ENCODE measurements at places on chromosomes 6 and 20.

DNA sequence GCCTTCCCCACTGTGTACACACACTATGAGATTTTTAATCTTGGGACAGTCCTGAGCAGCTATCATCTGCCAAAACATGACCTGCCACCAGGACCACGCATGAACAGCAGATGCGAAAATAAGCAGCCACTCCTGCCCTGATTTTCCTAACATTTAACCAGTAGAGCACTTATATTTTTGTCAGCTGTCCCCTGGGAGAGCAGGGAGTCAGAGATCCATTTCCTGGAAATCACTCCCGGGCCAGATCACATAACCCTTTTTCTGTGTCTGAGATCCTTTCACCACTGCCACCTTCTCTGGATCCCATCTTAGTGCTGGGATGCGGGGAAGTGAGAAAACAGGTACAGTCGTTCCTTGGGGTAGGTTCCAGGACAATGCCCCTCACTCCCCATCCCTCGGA lies 5.7 kb downstream of the SDCBP2 start:
- DNase-seq: no peak
- H3K4me1 ChIP-seq: peaks cover 11% of the 10 kb centered on the region
- peaks cover 3% of the 10 kb centered on the region for H3K36me3 ChIP-seq
- no peak overlapping the region for H3K4me3 ChIP-seq
- H3K27me3 ChIP-seq: peaks cover 10% of the 10 kb centered on the region
- no peak overlapping the region for H3K27ac ChIP-seq

DNA sequence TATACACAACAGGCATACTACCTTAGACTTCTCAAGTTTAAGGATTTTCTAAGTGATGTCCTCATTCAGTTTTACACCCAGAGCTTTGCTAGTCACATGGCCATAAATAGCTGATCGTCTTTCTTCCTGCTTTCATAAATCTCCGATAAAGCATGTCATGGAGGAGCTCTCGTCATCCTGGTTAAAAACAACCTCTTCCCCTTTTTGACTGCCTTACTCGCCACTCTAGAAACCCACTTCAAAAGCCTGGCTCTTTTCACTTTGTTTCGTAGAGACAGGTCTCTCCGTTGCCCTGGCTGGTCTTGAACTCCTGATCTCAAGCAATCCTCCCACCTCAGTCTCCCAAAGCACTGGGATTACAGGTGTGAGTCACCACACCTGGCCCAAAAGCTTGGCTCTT lies 67.0 kb upstream of the SMIM29 start:
- H3K4me3 ChIP-seq: no peak overlapping the region
- H3K27ac ChIP-seq: peak overlapping the region; percentile 76
- DNase-seq: no peak
- H3K27me3 ChIP-seq: no peaks in the 10 kb centered on the region
- peaks cover 16% of the 10 kb centered on the region for H3K4me1 ChIP-seq

DNA sequence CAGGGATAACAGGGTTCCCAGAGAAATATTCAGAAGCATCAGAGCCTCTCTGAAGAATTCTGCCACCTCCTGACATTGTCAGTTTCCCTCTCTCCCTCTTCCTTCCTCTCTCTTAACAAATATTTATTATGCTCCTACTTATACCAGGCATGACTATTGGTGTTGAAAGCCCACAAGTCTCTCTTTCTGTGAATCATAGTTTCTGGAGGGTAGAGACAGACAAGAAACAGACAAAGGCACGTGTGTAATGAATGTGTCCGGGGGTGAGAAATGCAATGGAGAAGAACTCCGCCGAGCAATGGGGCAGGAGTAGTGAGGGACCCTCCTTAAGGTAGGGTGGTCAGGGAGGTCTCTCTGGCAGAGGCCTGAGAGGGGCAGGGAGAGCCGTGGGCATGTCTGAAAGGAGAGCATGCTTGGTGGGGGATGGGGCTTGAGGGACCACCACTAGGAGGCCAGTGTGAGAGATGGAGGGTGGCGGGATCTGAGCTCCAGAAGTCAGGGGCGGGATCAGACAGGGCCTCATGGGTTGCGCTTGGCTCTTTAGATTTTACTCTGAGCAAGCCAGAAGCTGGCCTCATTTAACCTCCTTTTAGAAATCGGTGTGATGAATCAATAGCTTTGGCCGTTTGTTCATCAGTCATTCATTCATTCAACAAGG lies 57.3 kb downstream of the EYA2 start:
- no peaks in the 10 kb centered on the region for H3K36me3 ChIP-seq
- H3K27ac ChIP-seq: no peak overlapping the region
- H3K4me1 ChIP-seq: no peaks in the 10 kb centered on the region
- H3K4me3 ChIP-seq: no peak overlapping the region
- H3K27me3 ChIP-seq: peaks cover 18% of the 10 kb centered on the region

- no peaks in the 10 kb centered on the region for H3K27me3 ChIP-seq
- no peaks in the 10 kb centered on the region for H3K36me3 ChIP-seq
- no peak overlapping the region for H3K4me3 ChIP-seq
- peak; percentile 43 for DNase-seq
- peak overlapping the region; percentile 35 for H3K27ac ChIP-seq
- H3K4me1 ChIP-seq: peaks cover 4% of the 10 kb centered on the region
Measured at GRCh38 chr6:143941852-143942627, 66.0 kb downstream of the PLAGL1 start.

- H3K4me1 ChIP-seq: no peaks in the 10 kb centered on the region
- no peak overlapping the region for H3K27ac ChIP-seq
- no peak for DNase-seq
- H3K36me3 ChIP-seq: no peaks in the 10 kb centered on the region
Measured at GRCh38 chr20:1855109-1855508, 40.1 kb upstream of the SIRPA start.

DNA sequence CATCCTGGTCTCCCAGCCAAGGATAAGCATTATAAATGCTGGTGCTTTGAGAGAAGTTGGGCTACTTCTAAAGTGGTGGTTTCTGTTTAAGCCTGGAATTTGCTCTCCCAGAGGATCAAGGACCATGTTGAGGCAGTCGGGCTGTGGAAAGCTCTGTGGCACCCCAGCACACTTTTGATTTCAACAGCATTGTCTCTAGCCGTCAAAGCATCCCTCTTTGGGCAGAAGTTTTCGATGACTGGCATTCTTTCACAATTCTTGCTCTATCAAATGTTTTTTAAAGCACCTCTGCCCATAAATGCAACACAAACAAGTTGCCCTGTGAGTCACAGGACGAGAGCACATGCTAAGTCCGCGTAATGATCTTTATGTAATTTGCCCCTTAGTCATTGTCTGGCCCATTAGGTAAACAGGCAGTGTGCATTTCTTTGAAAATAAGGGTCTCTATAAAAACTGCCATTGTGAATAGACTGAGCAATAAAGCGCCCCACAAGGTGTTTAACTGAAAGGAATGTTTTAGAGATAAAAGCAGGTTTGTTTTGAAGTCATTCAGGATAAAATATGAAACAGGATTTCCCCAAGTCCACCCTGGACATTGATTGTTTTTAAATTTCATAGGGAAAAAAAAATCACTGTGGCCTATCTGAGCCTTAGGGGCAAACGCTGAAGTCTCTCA lies 44.7 kb upstream of the FOXQ1 start:
- DNase-seq: no peak
- H3K36me3 ChIP-seq: no peaks in the 10 kb centered on the region
- H3K4me1 ChIP-seq: no peaks in the 10 kb centered on the region
- H3K4me3 ChIP-seq: no peak overlapping the region
- H3K27me3 ChIP-seq: peaks cover 50% of the 10 kb centered on the region
- no peak overlapping the region for H3K27ac ChIP-seq

DNA sequence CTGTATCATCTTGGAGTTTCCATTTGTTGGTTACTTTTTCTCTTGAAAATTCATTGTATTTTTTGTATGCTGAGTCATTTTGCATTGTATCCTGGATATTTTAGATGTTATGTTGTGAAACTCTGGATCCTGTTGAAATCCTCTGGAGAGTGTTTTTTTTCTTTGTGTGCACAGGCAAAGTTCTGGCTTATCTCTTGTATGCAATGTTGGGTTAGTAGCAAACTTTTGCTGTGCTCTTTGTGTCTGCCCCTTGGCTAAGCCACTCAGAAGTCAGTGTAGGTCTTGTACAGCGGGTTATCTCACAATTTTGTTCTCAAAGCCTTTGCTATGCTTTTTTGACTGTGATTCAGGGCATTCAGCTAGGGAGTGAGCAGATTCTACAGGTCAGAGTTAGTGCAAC lies 29.1 kb upstream of the LMBRD1 start:
- H3K27me3 ChIP-seq: no peaks in the 10 kb centered on the region
- H3K27ac ChIP-seq: no peak overlapping the region
- DNase-seq: no peak
- H3K4me3 ChIP-seq: no peak overlapping the region
- H3K4me1 ChIP-seq: no peaks in the 10 kb centered on the region

DNA sequence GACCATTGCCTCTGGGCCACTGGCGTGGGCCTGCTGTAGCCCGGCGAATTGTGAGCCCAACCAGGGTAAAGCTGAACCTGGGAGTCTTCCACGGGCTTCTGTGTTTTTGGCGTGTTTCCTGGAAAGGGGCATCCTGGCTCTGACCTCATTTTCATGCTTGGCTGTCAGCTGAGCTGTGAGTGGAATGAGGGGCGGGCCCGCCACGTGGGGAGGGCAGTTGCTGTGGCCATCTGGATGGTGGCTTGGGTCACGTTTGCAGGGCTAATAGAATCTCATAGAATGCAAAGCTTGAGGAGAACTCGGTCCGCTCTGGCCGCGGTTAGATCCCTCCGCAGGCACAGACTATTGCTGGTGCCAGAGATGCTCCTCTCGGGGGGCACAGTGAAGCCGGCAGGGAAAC lies 263.0 kb downstream of the SMOC2 start:
- H3K27ac ChIP-seq: no peak overlapping the region
- DNase-seq: no peak
- H3K4me3 ChIP-seq: no peak overlapping the region
- H3K4me1 ChIP-seq: no peaks in the 10 kb centered on the region
- H3K36me3 ChIP-seq: no peaks in the 10 kb centered on the region

- H3K4me3 ChIP-seq: no peak overlapping the region
- no peak overlapping the region for H3K27ac ChIP-seq
- peaks cover 6% of the 10 kb centered on the region for H3K27me3 ChIP-seq
- no peak for DNase-seq
- peaks cover 6% of the 10 kb centered on the region for H3K4me1 ChIP-seq
Measured at GRCh38 chr20:19828232-19828631, 70.2 kb downstream of the RIN2 start.

DNA sequence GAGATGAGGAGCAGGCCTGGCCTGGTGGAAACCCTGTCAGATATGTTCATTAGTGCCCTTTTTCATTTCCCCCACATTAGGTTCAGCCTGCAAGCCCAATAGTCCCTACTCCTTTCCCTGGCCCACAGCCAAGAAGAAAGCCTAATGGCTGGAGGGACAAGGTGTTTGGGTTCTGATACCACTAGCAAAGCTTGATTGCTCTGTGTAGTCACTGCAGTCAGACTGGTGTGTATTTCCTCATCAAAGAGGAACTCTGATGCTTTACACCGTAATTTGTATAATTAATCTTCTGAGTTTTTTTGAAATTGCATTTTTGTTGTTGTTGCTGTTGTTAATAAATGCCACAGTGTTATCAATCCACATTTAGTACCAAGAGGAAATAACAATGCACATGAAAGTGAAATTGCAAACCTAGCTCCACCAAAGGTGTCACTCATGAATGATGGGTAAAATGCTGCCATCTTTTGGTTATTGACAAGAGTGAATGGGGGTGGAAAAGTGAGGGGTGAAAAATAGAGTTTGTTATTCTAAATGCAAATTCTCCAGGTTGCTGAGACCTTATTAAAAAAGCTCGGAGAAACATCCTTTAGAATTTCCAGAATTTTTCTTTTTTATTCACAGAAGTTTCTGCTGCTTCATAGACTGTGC lies 320.2 kb upstream of the POU3F2 start:
- no peaks in the 10 kb centered on the region for H3K27me3 ChIP-seq
- DNase-seq: no peak
- H3K4me3 ChIP-seq: no peak overlapping the region
- H3K4me1 ChIP-seq: no peaks in the 10 kb centered on the region
- H3K36me3 ChIP-seq: no peaks in the 10 kb centered on the region

- no peaks in the 10 kb centered on the region for H3K27me3 ChIP-seq
- H3K4me1 ChIP-seq: no peaks in the 10 kb centered on the region
- H3K4me3 ChIP-seq: no peak overlapping the region
- no peak overlapping the region for H3K27ac ChIP-seq
- DNase-seq: no peak
Measured at GRCh38 chr6:29989211-29989610, 46.9 kb downstream of the HLA-A start.

DNA sequence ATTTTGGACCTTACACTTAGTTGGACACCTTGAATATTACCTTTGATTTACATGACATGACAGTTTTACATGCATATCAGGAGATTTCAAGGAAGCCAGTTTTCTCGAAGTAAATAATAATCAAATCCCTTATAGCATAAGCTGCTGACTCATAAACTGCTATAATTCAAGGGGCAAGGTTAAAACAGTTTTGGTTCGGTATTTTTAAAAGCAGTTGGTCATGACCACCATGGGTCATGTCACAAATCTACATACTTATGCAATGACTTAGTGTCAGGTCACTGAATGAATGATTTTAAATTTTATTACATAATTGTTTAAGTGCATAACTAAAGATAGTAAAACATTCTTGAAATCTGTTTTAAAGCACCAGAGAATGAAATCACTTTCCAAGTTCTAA lies 158.0 kb downstream of the DST start:
- DNase-seq: no peak
- H3K27ac ChIP-seq: no peak overlapping the region
- no peak overlapping the region for H3K4me3 ChIP-seq
- no peaks in the 10 kb centered on the region for H3K27me3 ChIP-seq
- no peaks in the 10 kb centered on the region for H3K4me1 ChIP-seq

DNA sequence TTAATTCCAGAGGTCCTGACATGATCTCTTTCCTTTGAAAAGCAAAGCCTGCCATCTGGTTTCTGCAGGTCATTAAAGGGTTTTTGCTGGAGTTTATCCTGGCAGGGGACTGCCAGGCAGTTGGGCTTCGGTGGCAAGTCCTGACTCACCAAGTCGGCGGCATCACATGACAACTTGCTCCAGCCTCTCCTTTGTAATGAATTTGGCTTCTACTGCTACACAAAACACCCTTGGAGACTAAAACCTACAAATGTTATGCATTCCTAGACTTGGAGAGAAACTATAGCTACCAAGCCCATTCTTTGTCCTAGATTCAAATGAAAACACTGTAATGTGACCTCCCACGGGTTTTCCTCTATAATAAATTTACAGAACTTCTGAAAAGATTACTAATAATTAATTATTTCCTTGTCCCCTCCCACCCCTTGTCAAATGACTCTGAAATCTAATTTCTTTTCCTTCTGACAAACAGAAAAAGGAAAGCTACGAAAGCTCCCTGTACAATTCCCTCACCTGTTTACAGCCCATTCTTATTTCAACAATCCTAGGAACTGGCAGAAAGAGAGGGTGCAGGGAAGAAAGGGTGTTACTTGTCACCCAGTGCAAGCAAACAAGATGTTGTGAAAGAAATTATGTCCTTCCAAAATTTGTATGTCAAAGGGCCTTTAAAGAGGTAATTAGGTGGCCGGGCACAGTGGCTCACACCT lies 62.9 kb downstream of the QRSL1 start:
- H3K4me1 ChIP-seq: no peaks in the 10 kb centered on the region
- DNase-seq: no peak
- peaks cover 38% of the 10 kb centered on the region for H3K27me3 ChIP-seq
- H3K36me3 ChIP-seq: no peaks in the 10 kb centered on the region
- no peak overlapping the region for H3K27ac ChIP-seq
- no peak overlapping the region for H3K4me3 ChIP-seq

GRCh38 chr6:159665868-159666635 lies 27.0 kb downstream of the SOD2 start:
- no peaks in the 10 kb centered on the region for H3K4me1 ChIP-seq
- H3K36me3 ChIP-seq: no peaks in the 10 kb centered on the region
- no peak for DNase-seq
- no peak overlapping the region for H3K27ac ChIP-seq
- no peak overlapping the region for H3K4me3 ChIP-seq
- no peaks in the 10 kb centered on the region for H3K27me3 ChIP-seq

- H3K27me3 ChIP-seq: no peaks in the 10 kb centered on the region
- DNase-seq: no peak
- peaks cover 20% of the 10 kb centered on the region for H3K4me1 ChIP-seq
- no peaks in the 10 kb centered on the region for H3K36me3 ChIP-seq
- no peak overlapping the region for H3K4me3 ChIP-seq
- peak overlapping the region; percentile 11 for H3K27ac ChIP-seq
Measured at GRCh38 chr6:90175627-90176538, 120.8 kb downstream of the BACH2 start.
